Type B pancreatic cell (in vitro differentiated cells): ENCODE measurements at places on chromosomes 4 and X. TPM values are rescaled to one million over a fixed set of nuclear protein-coding genes. Genes with fewer than 3 reads are reported as not detected.

Gene MTTP
- total RNA-seq: 16.0 and 54.4 TPM in 2 replicates

Gene ZBED1
- 29.3 and 42.0 TPM in 2 replicates for total RNA-seq

Gene RAB33A
- total RNA-seq: 1.8 and 3.5 TPM in 2 replicates

Gene CT45A10
- not detected in 2 replicates for total RNA-seq

Gene ARHGAP4
- total RNA-seq: 7.7 and 8.8 TPM in 2 replicates

Gene CT83
- 2.1 TPM in 1 of 2 replicates, not detected in the other for total RNA-seq

Gene PRPS2
- total RNA-seq: 44.0 and 51.7 TPM in 2 replicates

Gene MND1
- 3.8 and 15.2 TPM in 2 replicates for total RNA-seq

Gene BMP3
- total RNA-seq: 5.5 and 10.7 TPM in 2 replicates

Gene EMCN
- 0.51 TPM in 1 of 2 replicates, not detected in the other for total RNA-seq

Gene SPANXB1
- total RNA-seq: not detected in 2 replicates

Gene GIMD1
- total RNA-seq: not detected in 2 replicates

Gene LUZP4
- not detected in 2 replicates for total RNA-seq

Gene TMEM154
- total RNA-seq: 11.1 and 70.9 TPM in 2 replicates

Gene FAM9C
- total RNA-seq: 0.67 TPM in 1 of 2 replicates, not detected in the other

Gene PITX2
- total RNA-seq: 4.5 and 13.8 TPM in 2 replicates

Gene PPP2R2C
- total RNA-seq: 10.8 and 52.6 TPM in 2 replicates

Gene NPNT
- 12.6 and 23.2 TPM in 2 replicates for total RNA-seq

Gene DRP2
- 0.14 and 1.3 TPM in 2 replicates for total RNA-seq

Gene ACOX3
- total RNA-seq: 34.0 and 43.8 TPM in 2 replicates

Gene FGD1
- total RNA-seq: 11.3 and 23.9 TPM in 2 replicates

Gene IQCM
- not detected in 2 replicates for total RNA-seq

Gene EXOC1L
- total RNA-seq: not detected in 2 replicates

Gene PABPC1L2B
- 0.17 TPM in 1 of 2 replicates, not detected in the other for total RNA-seq

Gene RAPGEF2
- total RNA-seq: 34.6 and 40.6 TPM in 2 replicates

Gene HGFAC
- total RNA-seq: 1.2 and 2.4 TPM in 2 replicates

Gene CTAG1B
- not detected in 2 replicates for total RNA-seq

Gene RHOXF2
- not detected in 2 replicates for total RNA-seq

Gene CPLX1
- 3.7 and 5.6 TPM in 2 replicates for total RNA-seq

Gene SSX4B
- total RNA-seq: not detected in 2 replicates

Gene CXCL1
- 3.8 and 5.7 TPM in 2 replicates for total RNA-seq

Gene SPIN4
- 6.4 and 8.4 TPM in 2 replicates for total RNA-seq

Gene TLR6
- 0.56 and 0.67 TPM in 2 replicates for total RNA-seq

Gene PDZD11
- total RNA-seq: 41.5 and 44.0 TPM in 2 replicates

Gene NWD2
- 0.88 and 1.5 TPM in 2 replicates for total RNA-seq

Gene SPATA4
- 0.33 and 0.75 TPM in 2 replicates for total RNA-seq

Gene TMPRSS11A
- 0.43 and 0.81 TPM in 2 replicates for total RNA-seq

Gene RP2
- total RNA-seq: 7.7 TPM in 2 replicates

Gene PDLIM3
- total RNA-seq: 0.93 and 6.7 TPM in 2 replicates

Gene TCEAL5
- 0.71 TPM in 1 of 2 replicates, not detected in the other for total RNA-seq

Gene SMARCA5
- 52.2 and 69.2 TPM in 2 replicates for total RNA-seq

Gene SPOCK3
- 7.1 and 10.4 TPM in 2 replicates for total RNA-seq

Gene SH3TC1
- 5.4 and 6.9 TPM in 2 replicates for total RNA-seq

Gene RNF175
- 0.38 and 11.3 TPM in 2 replicates for total RNA-seq

Gene IRAK1
- 83.8 and 86.1 TPM in 2 replicates for total RNA-seq

Gene HDX
- total RNA-seq: 9.2 and 10.7 TPM in 2 replicates

Gene SMR3B
- not detected in 2 replicates for total RNA-seq

Gene GPR173
- 4.5 and 11.5 TPM in 2 replicates for total RNA-seq

Gene ABLIM2
- total RNA-seq: 2.6 and 3.4 TPM in 2 replicates

Gene AP1AR
- total RNA-seq: 14.5 and 18.9 TPM in 2 replicates

Gene KDM6A
- 35.2 and 38.1 TPM in 2 replicates for total RNA-seq

Gene PASD1
- total RNA-seq: not detected in 2 replicates

Gene IL1RAPL1
- total RNA-seq: 0.48 and 2.6 TPM in 2 replicates
